ENCODE measurements at places on chromosomes 11 and 22. TPM values are rescaled to one million over a fixed set of nuclear protein-coding genes. Genes with fewer than 3 reads are reported as not detected.

GRCh38 chr11:94876645-94877442, 96.5 kb downstream of the CWC15 start:
- DNase-seq: peak; percentile 70

- no peak for DNase-seq
These were observed 9.0 kb upstream of the RAG1 start for GRCh38 chr11:36558571-36559413.

The NAV2 gene
- 7.8 TPM for polyA plus RNA-seq

The DLG2 gene
- polyA plus RNA-seq: 3.4 TPM

The APOBEC3B gene
- 1.0 TPM for polyA plus RNA-seq

- DNase-seq: peak; percentile 2
These were observed 537 bp downstream of the EP300 start for GRCh38 chr22:41092847-41093411.

GRCh38 chr11:15851051-15851498, 505.3 kb downstream of the SOX6 start:
- no peak for DNase-seq

The ADM2 gene
- 0.11 TPM for polyA plus RNA-seq

The IGF2 gene
- polyA plus RNA-seq: 86.5 TPM

- no peak for DNase-seq
These were observed 272.0 kb upstream of the SESN3 start for GRCh38 chr11:95503047-95503446.

- DNase-seq: no peak
These were observed 14.1 kb downstream of the WNT7B start for GRCh38 chr22:45962756-45963324.

The EP300 gene
- polyA plus RNA-seq: 24.0 TPM

GRCh38 chr11:26983645-26984044, 10.3 kb upstream of the FIBIN start:
- no peak for DNase-seq

All from urinary bladder (tissue), 4 donors.